Gastrocnemius medialis (tissue), 4 donors: ENCODE measurements at places on chromosomes 11 and 22.

DNA sequence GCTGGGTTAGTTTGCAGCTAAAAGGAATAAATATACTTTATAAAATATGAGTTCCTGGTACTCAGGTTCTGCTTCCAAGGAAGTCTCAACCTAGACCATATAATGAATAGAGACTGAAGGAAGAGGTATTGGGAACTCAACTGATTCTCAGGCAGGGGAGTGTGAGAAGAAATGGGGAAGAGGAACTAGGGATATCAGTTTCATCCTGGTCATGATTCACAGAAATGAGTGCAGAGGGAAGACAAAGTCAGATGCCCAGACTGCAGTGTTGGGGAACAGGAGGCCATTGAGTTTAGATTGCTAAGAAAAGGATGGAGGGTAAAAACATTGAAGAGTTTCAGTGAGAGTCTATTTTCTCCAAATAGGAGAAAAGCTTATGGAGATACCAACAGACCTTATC is 28.8 kb downstream of the PLAAT5 start:
- H3K4me3 ChIP-seq, result no peak overlapping the region
- H3K4me1 ChIP-seq, result no peaks in the 10 kb centered on the region
- no peaks in the 10 kb centered on the region for H3K27me3 ChIP-seq
- no peak for DNase-seq
- no peaks in the 10 kb centered on the region for H3K36me3 ChIP-seq
- no peak overlapping the region for H3K27ac ChIP-seq

GRCh38 chr11:123122341-123122740 is 60.4 kb upstream of the HSPA8 start:
- DNase-seq, result peak; percentile 59
- no peaks in the 10 kb centered on the region for H3K27me3 ChIP-seq
- peak overlapping the region; percentile 58 for H3K27ac ChIP-seq
- no peak overlapping the region for H3K4me3 ChIP-seq
- no peaks in the 10 kb centered on the region for H3K36me3 ChIP-seq
- peaks cover 5% of the 10 kb centered on the region for H3K4me1 ChIP-seq

- no peak overlapping the region for H3K4me3 ChIP-seq
- H3K27ac ChIP-seq, result no peak overlapping the region
- no peaks in the 10 kb centered on the region for H3K4me1 ChIP-seq
- no peaks in the 10 kb centered on the region for H3K36me3 ChIP-seq
- H3K27me3 ChIP-seq, result no peaks in the 10 kb centered on the region
Measured at GRCh38 chr11:79421820-79422219, 19.0 kb downstream of the TENM4 start.

- H3K27ac ChIP-seq, result no peak overlapping the region
- no peaks in the 10 kb centered on the region for H3K4me1 ChIP-seq
- no peaks in the 10 kb centered on the region for H3K27me3 ChIP-seq
- no peak overlapping the region for H3K4me3 ChIP-seq
- no peak for DNase-seq
Measured at GRCh38 chr22:21761086-21761485, 25.5 kb upstream of the YPEL1 start.

GRCh38 chr11:967995-968751 is 42.5 kb downstream of the AP2A2 start:
- H3K4me3 ChIP-seq, result no peak overlapping the region
- H3K27ac ChIP-seq, result no peak overlapping the region
- H3K4me1 ChIP-seq, result peaks cover 3% of the 10 kb centered on the region

DNA sequence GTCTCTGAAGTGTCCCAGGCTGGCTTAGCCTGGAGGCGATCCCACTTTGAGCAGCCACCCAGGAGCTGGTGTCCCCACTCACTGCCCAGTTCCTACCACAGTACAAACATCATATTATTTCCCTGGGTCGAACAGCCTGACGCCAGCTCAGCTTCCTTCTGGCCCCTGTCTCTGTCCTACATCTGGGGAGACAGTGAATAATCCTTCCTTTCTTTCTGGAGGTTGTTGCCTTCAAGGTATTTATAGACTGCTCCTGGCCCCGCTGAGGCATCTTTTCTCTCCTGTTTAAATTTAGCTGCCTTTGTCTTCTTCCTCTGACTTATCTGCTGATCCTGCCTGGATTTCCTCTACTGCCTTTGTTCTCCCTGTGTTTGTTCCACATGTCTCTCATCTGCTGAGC is 56.8 kb upstream of the LRRC55 start:
- no peak overlapping the region for H3K27ac ChIP-seq
- peaks cover 9% of the 10 kb centered on the region for H3K4me1 ChIP-seq
- H3K36me3 ChIP-seq, result no peaks in the 10 kb centered on the region
- H3K27me3 ChIP-seq, result no peaks in the 10 kb centered on the region
- no peak for DNase-seq

DNA sequence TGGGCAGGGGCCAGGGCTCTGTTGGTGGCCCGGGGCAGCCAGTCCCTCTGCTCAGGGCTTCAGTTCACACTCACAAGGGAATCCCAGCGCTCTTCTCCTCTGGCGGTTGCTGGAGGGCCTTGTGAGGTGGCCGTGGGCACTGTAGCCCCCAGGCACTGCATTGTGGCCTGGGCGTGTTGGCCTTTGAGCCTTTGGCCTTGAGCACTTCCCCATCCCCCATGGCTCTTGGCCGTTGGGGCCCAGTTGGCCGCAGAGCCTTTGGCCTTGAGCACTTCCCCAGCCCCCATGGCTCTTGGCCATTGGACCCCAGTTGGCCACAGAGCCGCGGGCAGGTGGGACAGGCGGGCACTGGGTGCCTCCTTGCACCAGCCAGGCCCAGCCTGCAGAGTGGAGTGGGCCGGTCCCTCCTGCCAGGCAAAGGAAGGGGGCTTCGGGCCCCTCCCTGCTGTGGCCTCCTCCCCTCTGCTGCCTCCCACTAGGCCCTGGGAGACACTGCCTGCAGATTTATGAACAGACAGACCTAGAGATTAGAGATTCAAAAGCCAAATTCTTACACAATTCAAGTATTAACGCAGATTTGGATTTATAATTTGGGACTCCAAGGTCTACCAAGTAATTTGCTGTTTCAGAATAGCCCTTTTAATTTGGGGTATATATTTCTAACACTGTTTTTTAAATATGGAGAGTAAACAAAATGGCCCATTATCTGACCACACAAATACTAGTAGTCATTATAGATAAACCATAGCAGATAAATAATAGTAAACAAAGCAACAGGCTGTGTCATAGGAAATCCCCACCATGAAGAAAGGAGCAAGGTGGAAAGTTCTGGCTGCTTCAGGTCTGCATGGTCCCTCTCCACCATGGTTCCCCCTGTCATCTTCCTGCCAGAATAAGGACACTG is 18.2 kb upstream of the TXNRD2 start:
- no peaks in the 10 kb centered on the region for H3K36me3 ChIP-seq
- H3K27me3 ChIP-seq, result no peaks in the 10 kb centered on the region
- DNase-seq, result no peak
- H3K27ac ChIP-seq, result no peak overlapping the region
- no peak overlapping the region for H3K4me3 ChIP-seq

DNA sequence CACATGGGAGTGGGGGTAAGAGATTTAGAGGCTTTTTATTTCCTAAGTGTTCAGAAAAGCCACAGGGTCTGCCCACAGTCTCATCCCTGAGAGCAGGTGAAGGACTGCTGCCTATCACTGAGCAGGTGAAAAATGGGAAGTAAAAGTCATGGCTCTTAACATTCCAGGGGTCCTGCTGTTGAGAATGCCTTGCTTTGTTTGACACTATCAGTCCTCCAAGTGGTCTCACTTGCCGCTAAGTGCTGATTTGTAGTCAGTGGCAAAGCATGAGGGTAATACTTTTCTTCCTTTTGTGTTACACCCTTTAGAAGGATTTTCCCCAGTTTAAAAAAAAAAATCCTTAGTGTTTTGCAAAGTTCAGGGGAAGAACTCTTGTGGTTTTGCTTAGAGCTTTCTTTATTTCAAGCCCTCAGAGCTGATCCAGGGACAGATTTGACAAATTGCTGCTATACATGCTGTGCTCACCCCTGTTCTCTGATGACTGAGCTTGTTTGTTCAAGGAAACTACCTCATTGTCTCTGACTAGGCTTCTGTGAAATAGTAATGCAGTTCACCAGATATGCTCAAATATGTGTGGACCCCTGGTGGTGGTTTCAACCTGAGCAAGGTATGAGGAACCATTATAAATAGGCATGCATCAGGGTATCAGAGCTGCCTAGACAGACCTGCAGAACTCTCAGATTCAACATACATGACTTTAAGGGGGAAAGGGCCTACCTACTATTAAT is 141.0 kb downstream of the ARHGAP42 start:
- H3K4me1 ChIP-seq, result peaks cover 51% of the 10 kb centered on the region
- H3K4me3 ChIP-seq, result no peak overlapping the region
- no peaks in the 10 kb centered on the region for H3K36me3 ChIP-seq
- no peak overlapping the region for H3K27ac ChIP-seq

- no peaks in the 10 kb centered on the region for H3K4me1 ChIP-seq
- H3K27me3 ChIP-seq, result no peaks in the 10 kb centered on the region
- no peak overlapping the region for H3K4me3 ChIP-seq
- H3K27ac ChIP-seq, result no peak overlapping the region
Measured at GRCh38 chr11:92759571-92760214, 209.8 kb upstream of the MTNR1B start.
